Activated T-cell treated with anti-CD3 and anti-CD28 coated beads, Interleukin-2, amount 50 U/mL, for 4 hours (primary cell): ENCODE measurements at places on chromosomes 6 and 20. TPM values are rescaled to one million over a fixed set of nuclear protein-coding genes. Genes with fewer than 3 reads are reported as not detected.

DNA sequence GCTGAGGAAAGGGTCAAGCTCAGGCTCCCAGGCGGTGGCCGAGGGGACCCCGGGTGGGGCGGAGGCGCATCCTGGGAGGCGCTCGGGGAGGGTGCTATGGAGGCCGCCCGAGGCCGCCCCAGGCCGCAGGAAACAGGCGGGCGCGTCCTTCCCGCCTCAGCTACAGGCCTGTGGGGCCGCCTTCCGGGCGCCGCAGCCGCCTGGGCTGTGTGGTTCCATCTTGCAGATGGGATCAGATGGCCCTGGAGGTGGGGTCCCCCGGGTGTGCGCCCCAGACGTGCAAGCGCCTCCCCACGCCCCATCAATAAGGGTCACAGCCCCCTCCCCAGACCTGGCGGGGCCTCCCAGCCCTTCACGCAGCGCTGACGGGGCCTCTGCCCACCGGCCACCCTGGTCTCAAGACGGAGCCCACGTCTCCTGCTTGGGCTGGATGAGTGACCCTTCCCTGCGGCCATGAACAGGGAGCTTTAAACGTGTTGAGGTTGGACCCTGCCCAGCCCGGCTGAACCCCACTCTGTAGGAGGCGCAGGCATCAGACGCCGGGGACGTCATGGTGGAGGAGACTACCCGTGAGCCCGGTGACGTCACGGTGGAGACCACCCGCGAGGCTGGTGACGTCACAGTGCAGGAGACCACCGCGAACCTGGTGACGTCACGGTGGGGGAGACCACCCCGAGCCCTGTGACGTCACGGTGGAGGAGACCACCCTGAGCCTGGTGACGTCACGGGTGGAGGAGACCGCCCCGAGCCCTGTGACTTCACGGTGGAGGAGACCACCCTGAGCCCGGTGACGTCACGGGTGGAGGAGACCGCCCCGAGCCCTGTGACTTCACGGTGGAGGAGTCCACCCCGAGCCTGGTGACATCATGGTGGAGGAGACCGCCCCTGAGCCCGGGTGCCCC is 267.0 kb downstream of the DLL1 start:
- no peak for DNase-seq

DNA sequence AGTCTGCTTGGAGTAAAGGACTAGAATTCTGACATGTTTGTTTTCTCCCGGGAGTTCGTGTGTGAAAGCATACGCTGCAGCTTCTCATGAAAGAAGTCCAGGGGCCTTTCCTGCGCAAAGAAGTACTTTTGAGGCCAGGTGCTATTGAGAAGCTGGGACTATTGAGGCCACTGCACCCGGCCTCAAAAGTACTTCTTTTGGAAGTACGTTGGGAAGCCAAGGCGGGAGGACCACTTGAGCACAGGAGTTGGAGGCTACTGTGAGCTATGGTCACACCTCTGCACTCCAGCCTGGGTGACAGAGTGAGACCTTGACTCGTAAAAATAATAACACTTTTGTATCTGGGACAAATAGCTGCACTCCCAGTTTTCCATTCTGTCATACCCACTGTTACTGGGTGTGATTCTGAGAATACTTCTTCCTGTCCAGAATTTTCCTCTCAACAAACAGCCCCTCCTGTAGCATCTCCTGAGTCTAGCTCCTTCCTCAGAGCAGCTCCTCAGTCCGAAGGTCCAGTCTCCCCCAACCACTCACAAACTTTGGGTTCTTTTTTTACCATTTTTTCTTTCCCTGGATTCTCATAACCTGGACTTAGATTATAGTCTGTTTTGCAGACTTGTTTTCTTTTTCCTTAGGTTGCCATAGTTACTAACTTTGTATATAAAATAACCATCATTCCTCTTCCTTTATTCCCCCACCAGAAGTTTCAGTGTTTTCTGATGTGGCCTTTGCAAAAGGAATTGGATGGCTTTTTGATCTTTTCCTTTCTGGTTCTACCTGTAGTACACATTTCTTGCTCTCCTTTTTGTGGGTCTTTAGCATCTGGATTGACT is 12.7 kb downstream of the STK35 start:
- no peak for DNase-seq

- peak; percentile 53 for DNase-seq
Observed at GRCh38 chr20:45290677-45291355, 15.8 kb upstream of the RBPJL start.

DNA sequence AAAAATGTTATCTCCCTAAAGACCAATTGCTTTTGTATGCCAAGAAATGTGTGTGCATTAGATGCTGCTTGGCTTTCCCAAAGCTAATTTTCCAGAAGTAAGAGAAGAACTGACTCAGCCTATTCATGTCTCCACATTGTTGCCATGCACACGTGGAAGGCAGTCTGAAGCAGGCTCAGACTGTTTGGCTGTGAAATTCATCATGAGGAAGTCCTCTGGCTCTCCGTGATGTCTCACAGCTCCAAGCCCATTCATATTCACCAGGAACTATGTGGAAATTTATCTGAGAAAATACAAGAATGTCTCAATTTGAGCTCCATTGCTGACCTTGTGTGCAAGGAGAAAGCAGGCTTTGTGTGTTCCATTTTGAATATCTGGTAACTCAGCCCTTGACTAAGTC is 1022.2 kb upstream of the GJE1 start:
- no peak for DNase-seq

DNA sequence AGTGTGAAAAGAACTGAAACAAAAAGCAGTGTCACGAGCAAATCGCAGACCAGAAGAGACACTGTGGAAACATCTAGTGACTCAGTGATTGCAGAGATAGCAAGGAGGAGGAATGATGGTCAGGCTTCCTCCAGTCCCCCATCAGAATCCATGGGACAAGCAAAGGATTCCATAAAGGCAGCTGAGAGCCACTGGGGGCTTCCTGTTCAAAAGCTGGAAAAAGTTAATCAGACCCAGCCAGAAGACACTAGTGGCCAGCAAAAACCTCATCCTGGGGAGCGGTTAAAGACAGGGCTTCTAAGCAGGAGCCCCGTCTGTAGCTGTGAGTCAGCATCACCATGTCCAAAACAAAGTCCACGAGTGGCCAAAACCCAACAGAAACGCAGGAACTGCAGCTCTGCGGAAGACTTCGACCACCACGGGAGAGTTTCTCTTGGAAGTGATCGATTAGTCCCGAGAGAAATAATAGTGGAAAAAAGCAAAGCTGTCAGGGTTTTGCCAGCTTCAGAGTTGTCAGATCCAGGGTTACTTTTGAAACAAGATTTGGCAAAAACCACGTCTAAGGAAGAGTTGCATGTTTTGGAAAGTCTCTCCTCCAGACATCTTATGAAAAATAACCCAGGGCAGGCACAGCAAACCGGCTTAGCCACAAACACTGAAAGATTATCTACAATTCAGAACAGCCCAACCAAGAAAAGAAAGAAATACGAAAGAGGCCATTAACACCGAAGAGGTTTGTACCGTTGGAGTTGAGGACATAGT is 51.0 kb downstream of the JAG1 start:
- no peak for DNase-seq

DNA sequence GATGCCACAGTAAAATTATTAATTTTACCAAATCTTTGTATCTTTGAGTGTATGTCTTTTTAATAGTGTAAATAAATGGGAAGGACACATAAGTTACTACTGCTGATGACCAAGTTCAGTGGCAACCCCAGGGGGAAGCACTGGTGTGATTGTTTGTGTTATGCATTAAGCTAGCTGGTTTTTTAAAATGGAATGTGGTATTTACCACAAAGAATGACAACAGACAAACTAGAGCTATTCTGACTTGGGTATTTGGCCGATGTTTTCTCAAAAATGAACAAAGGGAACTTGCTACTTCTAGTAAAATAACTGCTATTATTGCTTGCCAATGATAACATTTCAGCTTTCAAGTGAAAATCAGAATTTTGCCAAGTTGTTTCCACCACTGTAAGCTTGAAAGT is 2.9 kb downstream of the FNDC1 start:
- DNase-seq: no peak

GRCh38 chr20:38751360-38751976 is 3.2 kb downstream of the ACTR5 start:
- no peak for DNase-seq

DNA sequence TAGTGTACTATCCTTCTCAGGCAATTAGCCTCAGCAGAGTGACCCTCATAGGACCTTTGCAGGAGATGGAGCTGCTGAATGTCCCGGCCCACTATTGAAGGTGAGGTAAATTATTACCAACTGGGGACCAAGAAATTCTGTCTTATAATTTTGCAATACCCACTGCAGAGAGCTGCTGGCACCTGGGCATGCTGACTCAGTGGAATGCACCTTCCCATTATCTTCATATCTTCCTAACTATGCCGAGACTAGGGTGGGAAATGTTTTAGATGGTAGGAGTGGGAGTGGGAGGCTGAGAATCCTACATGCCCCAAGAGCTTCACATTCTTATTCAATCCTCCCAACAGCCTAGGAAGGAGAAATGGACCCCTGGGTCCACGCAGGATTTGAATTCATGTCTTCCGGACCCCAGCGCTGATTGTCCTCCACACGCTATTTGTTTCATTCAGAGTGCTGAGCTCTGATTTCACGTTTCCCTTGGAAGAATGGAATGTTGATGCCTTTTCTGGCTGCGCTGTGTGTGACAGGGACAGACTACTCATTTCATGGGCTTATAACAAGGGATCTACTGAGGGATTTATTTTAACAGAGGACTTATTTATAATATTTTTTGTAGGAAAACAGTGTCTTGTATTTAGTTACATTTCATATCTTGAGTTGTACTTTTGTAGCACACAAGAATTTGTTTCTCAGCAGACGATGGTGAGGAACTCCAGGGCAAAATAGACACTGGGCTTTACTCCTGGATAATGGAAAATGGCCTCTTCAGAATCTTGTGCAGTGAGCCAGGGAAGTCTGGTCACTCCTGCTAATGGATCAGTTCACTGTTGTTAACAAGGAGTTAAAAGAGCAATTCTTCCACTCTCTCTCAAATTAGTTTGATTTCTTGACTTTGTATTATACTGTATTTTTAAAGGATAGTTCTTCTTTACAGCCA is 66.4 kb downstream of the FYN start:
- no peak for DNase-seq

DNA sequence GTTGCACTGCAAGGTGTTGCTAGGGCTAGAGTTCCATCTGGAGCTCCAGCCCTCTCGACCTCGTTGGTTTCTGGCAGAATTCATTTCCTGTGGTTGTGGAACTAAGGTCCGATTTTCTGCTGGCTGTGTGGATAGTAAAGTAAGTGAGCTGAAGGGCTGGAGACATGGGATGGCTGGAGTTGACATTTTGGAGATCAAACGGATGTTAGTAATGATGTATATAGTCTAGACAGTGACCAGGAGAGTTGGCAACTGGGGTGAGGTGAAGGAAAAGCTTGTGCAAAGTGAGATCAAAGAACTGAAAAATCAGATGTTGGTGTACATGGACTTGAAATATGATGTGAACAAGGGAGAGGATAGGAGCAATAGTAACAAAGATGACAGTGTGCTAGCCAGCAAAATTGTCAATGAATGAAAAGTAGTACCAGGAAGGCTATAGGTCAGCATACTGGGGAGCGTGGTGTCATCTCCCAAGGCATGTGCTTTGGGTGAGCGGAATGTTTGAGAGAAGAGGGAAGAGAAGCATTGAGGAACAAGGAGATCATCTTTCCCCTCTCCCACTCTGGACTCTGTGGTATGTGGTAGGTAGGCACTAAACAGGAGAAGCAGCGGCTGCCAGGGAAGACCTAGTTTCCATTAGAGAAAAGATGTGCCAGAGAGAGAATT is 7.8 kb downstream of the QRSL1 start:
- DNase-seq: no peak

DNA sequence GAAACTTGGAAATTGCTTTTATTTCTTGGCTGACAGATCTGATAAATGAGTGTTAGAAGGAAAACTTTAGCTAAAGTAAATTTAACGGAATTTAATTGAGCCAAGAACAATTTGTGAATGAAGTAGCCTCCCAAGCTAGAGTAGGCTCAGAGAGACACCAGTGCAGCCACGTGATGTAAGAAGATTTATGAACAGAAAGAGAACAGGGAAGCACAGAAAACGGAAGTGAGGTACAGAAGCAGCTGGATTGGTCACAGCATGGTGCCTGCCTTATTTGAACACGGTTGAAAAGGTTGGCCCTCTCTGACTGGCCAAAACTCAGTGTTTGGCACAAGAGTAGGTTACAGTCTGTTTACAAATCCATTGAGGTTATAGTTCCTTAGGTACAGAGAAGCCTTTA is 29.5 kb upstream of the IFNGR1 start:
- DNase-seq: no peak

DNA sequence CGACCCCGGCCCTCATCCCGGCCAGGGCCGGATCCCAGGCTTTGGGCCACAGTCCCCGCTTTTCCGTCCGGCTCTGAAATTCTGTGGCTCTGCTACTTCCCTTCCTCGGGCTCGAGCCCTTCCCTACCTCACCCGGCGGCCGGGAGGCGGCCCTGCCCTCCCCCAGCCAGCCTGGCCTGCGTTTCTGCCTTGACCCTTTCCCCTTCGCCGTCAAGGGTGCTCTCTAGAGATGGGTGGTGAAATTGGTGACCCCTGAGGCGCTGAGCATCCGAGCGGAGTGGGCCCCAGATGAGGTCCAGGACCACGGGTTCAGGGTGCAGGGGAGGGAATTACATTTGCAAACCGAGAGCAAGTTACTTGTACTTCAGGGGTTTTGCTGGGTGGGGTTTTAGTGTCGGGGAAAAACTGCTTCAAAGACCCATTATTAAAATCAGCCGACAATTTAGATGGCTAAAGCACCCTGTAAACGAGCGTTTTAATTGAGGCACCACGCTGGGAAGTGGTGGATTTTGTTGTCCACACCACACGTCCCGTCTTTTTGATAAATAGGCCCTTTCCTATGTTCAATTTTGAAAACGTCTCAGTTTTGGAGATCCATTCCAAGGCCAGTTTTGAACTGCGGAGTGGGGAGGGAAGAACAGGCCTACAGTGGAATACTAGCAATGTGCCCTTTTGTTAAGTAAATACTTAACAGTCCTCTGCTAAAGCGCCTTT is 9.9 kb downstream of the TFAP2A start:
- no peak for DNase-seq

GRCh38 chr20:33415948-33416347 is 14.6 kb upstream of the CDK5RAP1 start:
- DNase-seq: no peak

DNA sequence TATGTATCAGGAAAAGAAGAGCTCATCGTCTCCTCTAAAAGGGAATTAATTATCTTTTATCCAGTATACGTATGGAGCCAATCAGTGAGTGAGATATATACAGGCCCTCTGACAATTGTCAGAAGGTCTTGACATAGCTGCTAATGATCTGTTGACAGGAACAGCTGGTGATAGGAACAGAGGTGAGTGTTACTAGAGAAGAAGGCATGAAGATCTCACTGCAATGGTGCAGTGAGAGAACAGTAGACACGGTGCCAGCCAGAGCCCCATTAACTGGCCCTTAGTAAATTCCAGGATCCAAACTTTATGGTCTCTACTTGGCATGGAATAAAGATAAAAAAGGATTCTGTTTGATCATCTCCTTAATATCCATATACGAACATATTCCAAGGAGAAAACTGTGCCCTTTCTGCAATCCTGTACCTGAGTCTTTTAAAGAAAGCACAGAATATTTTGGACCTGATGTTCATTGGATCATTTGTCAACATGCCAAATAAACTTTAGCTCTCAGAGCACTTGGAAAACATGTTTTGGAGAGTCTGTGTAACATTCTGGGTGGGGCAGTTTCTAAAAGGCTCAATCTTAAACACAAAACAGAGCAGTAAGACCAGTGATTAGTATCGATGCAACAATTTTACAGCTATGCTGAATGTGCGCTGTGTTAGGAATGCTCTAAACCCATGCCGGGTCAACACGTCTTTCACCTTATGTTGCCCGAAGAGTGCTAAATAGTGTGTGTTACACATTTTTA is 135.8 kb upstream of the CITED2 start:
- DNase-seq: no peak

The SGK2 gene
- total RNA-seq: not detected

The FAM217A gene
- not detected for total RNA-seq

The BPIFA3 gene
- total RNA-seq: not detected

The FBXL4 gene
- total RNA-seq: 7.7 TPM

The FRK gene
- 0.03 TPM for total RNA-seq
